AG20443 (cell line): ENCODE measurements at places on chromosomes 6 and 20.

DNA sequence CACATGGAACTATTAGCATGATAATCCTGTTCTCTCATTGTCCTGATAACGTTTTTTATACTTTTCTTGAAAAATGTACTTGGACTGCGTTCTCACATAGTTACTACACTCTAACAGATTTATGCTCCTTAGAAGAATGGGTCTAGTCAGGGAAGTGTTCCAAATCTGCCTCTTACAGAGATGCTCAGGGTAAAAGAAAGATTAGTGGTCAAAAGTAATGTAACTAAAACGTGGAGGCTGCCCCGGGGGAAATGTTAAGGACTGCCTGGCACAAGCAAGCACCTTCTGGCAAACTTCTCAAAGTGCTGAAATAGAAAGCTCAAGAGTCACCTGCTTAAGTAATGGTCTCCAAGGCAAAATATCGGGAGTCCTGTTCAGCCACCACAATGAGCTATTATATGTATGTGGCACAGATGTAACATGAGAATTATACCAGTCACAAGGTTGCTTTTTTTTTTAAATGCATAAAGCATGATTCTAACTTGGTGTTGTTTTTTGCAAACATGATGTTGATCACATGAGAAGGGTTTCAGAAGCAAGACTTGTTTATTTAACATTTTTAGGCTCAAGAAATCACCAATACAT is 244.5 kb upstream of the JARID2 start:
- no peak for DNase-seq

GRCh38 chr6:113211170-113211569 is 646.0 kb upstream of the MARCKS start:
- DNase-seq: no peak

GRCh38 chr6:125529061-125529460 is 220.4 kb upstream of the HEY2 start:
- no peak for DNase-seq

- DNase-seq: no peak
Measured at GRCh38 chr6:34457742-34458735, 7.8 kb upstream of the PACSIN1 start.

DNA sequence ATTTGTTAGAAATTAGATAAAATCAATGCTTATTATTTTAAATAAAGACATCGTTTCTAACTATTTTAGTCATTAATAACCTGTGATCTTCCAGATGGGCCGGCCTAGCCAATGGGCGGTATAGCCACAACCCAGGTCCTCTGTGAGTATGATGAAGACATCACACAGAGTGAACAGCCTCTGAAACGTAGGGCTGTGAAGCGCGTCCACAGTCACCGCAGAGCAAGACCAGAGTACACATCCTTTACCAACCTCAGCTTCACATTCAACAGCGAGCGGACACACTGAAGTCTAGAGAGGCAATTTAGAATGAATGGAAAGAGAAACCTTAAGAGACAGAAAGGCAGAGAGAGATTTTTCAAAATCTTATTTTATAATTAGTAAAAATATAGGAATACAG is 125.0 kb upstream of the RPS6KA2 start:
- no peak for DNase-seq

- no peak for DNase-seq
Measured at GRCh38 chr6:9612489-9612888, 802.4 kb downstream of the TFAP2A start.

GRCh38 chr6:52543729-52544601 is 32.9 kb downstream of the TRAM2 start:
- DNase-seq: no peak

- DNase-seq: no peak
Measured at GRCh38 chr20:57469418-57470211, 55.3 kb downstream of the CTCFL start.

DNA sequence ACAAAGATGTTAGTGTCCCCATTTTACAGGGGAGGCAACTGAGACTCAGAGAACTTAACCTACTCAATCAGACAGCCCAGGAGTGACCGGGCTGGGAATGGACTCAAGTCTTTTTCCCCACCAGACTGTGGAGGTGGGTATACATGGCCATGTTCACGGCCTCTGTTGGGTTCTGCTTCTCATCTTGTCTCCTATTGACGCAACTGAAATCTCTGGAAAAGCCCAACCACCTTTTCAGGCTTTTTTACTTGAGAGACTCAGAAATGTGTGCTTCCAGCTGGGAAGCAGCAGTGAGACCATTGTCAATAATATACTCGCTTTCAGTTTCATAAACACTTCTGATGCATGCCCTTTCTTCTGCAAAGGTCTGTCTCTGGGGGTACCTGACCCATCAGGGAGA is 70.7 kb downstream of the SOBP start:
- peak; percentile 39 for DNase-seq

DNA sequence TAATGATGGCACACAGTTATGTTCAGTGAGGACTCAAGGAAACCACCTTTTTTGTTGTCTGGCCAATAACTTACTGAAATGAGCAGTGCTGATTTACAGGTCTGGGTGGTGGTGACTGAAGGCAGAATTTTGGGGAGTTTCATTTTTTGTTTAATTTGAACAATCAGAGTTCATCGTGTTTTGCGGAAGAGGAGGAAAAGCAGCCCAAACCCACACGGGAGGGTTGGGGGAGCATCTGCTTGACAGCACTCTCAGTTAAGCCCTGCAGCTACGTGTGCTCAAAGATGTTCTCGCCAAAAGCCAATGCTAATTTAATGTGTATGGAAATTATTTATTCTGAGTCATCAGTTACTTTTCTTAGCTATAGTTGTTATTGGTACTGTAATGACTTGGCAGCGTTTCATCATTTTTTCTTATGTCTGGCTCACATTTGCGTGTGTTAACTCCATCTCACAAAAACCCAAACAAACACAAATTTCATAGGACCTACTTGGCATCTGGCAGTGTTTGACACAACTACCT is 89.2 kb downstream of the UST start:
- DNase-seq: peak; percentile 59

GRCh38 chr6:53992522-53992921 is 118.7 kb upstream of the MLIP start:
- no peak for DNase-seq

DNA sequence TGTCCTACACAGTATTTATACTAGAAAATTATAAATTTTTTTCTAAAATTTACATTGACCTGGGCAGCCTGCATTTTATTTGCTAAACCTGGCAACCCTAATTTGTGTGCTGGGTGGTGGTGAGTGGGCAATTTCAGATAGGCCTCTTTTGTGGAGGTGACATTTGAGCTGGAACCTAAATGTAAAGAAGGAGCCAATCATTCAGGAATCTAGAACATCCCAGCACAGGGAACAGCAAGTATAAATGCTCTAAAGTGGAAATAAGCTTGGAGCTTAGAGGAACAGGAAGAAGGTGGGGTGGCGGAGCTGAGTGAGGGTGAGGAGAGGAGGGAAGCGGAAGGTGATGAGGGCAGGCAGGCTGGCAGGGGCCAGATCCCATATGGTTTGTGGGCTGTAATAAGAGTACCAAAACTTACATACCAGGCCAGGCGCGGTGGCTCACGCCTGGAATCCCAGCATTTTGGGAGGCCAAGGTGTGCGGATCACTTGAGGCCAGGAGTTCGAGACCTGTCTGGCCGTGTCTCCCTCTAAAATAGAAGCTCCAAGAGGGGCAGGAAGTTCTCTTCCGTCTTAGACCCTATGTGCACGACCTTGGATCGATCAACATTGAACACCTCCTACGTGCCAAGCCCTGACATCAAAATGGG is 549 bp upstream of the CSE1L start:
- no peak for DNase-seq
